ENCODE measurements at places on chromosomes 11 and 22.

- no peak for DNase-seq
These were observed 24.2 kb upstream of the PPARA start for GRCh38 chr22:46125816-46126765.

GRCh38 chr11:103294516-103294915 is 185.3 kb downstream of the DYNC2H1 start:
- no peak for DNase-seq

- no peak for DNase-seq
These were observed 53.3 kb downstream of the SCN3B start for GRCh38 chr11:123601136-123601535.

DNA sequence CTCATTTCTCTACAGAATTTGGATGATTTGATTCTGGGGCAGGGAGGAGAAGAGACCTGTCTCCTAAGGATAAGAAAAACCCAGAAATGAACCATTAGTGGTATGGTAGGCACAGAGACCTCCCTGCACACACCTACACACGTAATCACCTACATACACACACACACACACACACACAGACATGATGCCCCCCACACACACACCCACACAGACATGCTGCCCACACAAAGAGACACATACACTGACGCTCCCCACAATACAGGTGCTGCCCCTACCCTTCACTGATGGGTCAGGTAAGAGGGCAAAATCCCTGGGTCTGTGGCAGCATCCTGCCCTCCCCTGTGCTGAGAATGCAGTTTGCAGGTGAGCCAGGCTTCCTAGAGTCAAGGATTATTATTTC is 1.1 kb upstream of the SYT7 start:
- no peak for DNase-seq
